ENCODE measurements at places on chromosomes 6 and 20. TPM values are rescaled to one million over a fixed set of nuclear protein-coding genes. Genes with fewer than 3 reads are reported as not detected.

DNA sequence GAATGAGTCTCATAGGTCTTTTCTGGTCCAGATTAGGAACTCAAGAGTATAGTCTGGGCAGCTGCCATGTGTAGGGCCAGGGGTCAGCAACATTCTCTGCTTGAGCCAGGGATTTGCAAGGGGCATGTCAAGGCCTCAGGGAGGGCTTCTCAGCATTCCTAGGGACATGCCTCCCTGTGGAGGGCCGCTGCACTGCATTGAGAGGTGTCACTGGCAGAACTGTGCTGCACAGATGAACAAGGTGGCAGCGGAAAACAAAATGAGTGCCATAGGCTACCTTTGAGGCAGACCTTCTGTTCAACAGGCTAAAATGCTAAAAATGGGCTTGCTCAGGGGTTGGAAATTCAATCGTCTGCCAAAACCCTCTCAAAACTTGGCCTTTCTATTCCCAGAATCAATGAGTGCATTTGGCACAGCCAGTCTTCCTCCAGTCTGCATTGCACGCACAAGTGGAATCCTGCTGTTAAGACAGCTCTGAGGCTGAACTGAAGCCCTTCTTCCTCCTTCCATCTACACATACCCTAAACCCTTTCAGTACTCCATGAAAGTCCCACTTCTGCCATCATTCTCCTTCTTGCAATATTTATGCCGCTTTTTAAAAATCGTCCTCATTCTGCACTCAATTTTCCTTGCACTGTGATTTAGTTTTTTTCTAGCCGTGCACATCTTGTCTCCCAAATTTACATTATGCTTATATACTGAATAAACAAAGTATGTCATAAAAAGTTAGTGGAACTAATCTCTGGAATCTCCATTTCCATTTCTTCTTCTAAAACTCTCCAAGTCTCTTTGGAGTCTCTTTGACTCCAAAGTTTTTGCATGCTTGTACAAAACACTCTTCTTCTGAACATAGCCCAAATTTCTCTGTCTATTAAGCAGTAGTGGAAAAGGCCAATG lies 51.7 kb downstream of the SLC26A8 start:
- peaks cover 7% of the 10 kb centered on the region for H3K4me1 ChIP-seq
- no peak overlapping the region for H3K27ac ChIP-seq
- no peak overlapping the region for H3K4me3 ChIP-seq
- no peaks in the 10 kb centered on the region for H3K27me3 ChIP-seq

DNA sequence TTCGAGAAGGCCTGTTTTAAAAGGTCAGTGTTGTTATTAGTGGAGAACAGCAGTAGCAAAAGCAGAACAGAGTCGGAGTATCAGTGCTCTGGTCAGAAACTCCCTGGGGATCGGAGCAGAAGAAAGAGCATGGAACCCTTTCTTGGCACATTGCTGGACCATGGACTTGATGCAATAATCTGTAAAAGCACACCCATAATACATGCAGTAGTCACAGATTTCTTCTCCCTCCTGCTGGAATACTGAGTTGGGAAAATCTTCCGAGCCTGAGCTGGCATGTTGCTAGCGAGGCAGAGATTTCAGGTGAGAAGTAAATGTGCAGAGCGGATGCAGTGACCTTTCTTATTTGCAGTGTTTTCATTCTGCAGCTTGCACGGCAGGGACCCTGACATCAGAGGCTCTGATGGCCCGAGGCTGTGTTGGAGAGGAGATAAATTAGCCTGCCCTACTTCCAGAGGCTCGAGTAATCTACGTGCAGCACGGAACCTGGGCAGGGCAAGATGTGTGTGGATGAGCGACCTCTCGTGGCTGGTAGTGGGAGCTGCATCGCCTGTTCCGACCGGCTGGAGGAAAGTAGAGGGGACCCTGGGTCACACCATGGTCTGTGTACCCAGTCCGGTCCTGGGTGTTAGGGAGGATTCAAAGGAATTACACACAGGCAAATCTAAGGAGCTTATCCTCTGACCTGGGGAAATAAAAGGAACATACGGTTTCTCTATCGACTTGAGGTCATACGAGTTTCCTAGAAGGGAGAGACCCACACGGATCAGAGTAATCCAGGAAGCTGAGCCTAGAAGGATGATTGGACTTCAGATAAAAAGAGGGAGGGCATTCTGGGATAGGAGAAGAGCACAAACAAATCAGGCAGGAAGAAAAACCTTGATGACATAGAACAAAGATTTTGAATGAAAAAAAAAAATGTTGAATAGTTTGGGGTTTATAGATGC lies 137.0 kb upstream of the STMND1 start:
- peak overlapping the region; percentile 86 for H3K27ac ChIP-seq
- H3K27me3 ChIP-seq, result no peaks in the 10 kb centered on the region
- no peak for DNase-seq
- H3K4me3 ChIP-seq, result peak overlapping the region; percentile 54

GRCh38 chr6:53795702-53796450 lies 1.1 kb downstream of the LRRC1 start:
- H3K27me3 ChIP-seq, result no peaks in the 10 kb centered on the region
- peak overlapping the region; percentile 90 for H3K27ac ChIP-seq

DNA sequence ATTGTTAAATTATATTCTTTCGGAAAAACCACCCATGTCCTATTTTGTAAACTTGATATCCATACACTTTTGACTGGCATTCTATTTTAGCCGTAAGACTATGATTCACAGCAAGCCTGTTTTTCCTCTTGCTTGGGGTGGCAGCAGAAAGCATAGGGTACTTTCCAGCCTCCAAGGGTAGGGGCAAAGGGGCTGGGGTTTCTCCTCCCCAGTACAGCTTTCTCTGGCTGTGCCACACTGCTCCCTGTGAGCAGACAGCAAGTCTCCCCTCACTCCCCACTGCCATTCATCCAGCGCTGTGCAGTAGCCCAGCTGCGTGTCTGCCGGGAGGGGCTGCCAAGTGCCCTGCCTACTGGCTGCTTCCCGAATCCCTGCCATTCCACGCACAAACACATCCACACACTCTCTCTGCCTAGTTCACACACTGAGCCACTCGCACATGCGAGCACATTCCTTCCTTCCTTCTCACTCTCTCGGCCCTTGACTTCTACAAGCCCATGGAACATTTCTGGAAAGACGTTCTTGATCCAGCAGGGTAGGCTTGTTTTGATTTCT lies 2.1 kb upstream of the ESR1 start:
- H3K4me1 ChIP-seq, result peaks cover 16% of the 10 kb centered on the region
- no peak overlapping the region for H3K27ac ChIP-seq
- DNase-seq, result no peak

DNA sequence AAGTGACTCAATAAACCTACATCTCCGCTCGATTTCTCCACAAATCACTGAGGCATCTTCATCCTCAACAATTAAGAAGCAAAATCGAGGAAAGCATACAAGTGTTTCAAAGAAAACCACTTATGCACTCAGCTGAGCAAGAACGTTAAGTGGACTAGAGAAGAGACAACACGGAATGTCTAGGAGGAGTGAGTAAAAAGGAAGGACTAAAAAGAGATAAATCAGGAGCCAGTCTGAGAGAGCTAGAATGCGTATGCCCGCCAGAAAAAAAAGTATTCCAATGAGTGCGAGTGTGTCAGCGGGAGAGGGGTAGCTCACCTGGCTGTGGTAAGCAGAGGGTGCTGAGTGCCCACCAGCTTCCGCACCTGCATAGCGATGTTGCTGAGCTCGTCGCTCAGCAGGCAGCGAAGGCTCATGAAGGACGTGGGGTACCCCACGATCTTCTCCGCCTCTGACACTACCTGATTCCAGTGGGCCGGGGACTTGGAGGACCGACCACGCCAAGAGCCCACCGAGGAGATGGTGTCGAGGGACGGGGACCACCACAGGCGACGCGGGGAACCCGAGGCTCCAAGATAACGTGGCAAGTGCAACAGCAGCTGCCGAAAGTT lies 587 bp downstream of the PDSS2 start:
- peaks cover 9% of the 10 kb centered on the region for H3K4me1 ChIP-seq
- DNase-seq, result no peak
- peak overlapping the region; percentile 96 for H3K4me3 ChIP-seq

DNA sequence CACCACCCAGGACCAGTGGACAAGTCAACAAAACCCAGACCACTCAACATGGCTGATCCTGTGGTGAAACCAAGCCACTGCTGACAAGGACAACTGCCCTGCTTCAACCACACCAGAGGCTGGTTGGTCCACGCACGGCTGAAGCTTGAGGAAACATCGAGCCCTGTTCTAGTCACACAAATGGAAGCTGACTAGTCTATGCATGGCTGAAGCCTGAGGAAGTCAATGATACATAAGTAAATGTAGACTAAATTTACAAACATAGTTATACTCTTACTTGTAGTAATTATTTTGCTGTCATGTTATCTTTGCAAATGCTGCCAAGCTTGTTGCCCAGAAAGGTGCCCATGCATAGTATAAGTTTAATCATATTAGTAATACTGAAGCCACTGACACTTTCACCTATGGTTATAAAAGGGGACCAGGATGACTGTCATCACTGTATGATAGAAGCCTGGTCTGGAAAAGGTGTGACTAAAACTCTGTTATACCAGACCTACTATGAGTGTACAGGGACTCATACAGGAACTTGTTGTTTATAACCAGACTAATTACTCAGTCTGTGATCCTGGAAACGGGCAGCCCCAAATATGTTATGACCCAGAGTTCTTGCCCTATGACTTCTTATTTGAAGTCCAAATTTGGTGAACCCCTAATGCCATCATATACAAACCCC lies 5.6 kb downstream of the IL22RA2 start:
- no peak for DNase-seq
- no peak overlapping the region for H3K4me3 ChIP-seq
- H3K27me3 ChIP-seq, result peaks cover 9% of the 10 kb centered on the region
- no peaks in the 10 kb centered on the region for H3K4me1 ChIP-seq
- no peak overlapping the region for H3K27ac ChIP-seq

DNA sequence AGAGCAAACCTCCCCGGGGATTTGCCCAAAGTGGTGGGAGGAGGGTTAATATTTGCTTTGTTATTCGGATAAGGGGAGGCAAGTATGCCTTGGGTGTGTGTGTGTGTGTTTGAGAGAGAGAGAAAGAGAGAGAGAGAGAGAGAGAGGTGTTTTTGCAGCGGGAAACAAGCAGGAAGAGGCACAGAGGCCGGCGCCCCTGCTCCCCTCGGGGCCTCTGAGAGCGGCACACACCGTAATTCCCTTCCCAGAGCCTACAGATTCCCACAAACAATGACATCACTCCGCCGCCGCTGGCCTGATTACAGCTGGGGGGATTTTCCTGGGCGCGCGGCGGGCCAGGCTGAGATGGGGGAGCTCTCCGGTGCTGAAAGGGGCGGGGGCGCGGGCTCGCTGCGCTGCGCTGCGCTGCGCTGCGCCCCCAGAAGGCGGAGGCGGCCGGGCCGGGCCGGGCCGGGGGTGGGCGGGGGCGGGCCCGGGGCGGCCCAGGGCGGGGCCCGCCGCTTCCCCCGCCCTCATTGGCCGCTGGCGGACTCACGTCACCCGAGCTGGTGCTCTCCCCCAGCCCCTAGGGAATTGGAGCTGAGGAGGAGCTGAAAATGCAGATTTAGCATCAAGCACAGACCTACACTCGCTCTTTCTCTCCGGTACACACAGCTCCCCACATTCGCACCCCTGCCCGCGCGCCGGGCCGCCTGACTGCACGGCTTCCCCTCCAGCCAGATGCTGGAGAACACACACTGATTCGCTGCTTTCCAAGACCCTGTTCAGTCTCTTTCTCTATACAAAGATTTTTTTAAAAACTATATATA lies at the start of gene PCSK2:
Gene PCSK2 (plus strand): TSS at position 631 of the 809 bp plus-strand sequence. CDS start 266 bp downstream, outside the sequence.
- H3K36me3 ChIP-seq, result no peaks in the 10 kb centered on the region
- peaks cover 72% of the 10 kb centered on the region for H3K27me3 ChIP-seq
- H3K27ac ChIP-seq, result no peak within 1 kb of the TSS

DNA sequence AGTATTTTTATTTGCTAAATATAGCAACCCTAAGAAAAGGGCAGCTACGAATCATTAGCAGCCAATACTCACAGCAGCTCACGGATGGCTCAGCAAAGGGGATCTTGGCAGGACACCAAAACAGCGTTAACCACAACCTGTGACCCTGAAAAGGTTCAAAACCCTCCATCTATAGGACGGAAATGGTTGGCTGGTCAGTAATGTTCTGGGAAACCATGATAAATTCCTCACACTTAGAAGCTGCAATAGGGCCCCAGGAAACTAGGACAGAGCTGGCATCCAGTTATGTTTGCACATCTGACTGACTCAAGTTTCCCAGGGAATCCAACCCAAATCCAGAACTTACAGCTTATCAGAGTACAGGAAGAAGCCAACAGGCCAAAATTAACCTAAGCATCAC lies 30.9 kb upstream of the PTPRT start:
- no peak overlapping the region for H3K27ac ChIP-seq
- peaks cover 2% of the 10 kb centered on the region for H3K27me3 ChIP-seq
- H3K36me3 ChIP-seq, result no peaks in the 10 kb centered on the region

- peaks cover 24% of the 10 kb centered on the region for H3K4me1 ChIP-seq
- no peak for DNase-seq
- H3K27ac ChIP-seq, result peak overlapping the region; percentile 6
- H3K27me3 ChIP-seq, result no peaks in the 10 kb centered on the region
- no peaks in the 10 kb centered on the region for H3K36me3 ChIP-seq
Measured at GRCh38 chr6:47669684-47670513, 28.5 kb upstream of the ADGRF4 start.

DNA sequence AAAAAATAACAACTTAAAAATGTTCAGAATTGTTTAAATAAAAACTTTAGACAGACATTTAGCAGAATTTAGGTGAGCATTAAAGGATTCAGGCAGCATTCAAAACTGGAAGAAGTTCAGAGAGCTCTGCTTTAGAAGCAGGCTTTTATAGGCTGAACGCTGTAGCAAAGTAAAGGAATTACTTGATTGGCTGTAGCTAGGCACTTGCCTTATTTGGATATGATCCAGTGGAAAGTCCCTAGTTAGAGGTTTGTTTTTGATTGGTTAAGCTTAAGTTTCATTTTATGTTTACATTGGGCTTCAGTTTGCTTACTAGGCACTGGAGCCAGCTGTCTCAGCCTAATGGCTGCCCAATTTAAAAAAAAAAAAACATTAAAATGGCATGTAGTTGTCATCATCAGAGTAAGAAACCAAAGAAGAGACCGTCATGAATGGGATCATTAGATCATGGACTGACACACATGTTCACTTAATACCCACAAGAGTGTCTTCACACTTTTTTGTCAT lies 65.1 kb downstream of the CBFA2T2 start:
- DNase-seq, result no peak
- H3K27me3 ChIP-seq, result no peaks in the 10 kb centered on the region
- no peak overlapping the region for H3K4me3 ChIP-seq
- H3K36me3 ChIP-seq, result peaks cover 12% of the 10 kb centered on the region
- peaks cover 31% of the 10 kb centered on the region for H3K4me1 ChIP-seq
- peak overlapping the region; percentile 92 for H3K27ac ChIP-seq

- H3K4me3 ChIP-seq, result no peak overlapping the region
- no peaks in the 10 kb centered on the region for H3K27me3 ChIP-seq
- no peaks in the 10 kb centered on the region for H3K36me3 ChIP-seq
- H3K27ac ChIP-seq, result no peak overlapping the region
Measured at GRCh38 chr6:145845557-145845956, 31.0 kb upstream of the FBXO30 start.

GRCh38 chr6:157571269-157571668 lies 190.3 kb downstream of the ZDHHC14 start:
- DNase-seq, result no peak
- no peaks in the 10 kb centered on the region for H3K36me3 ChIP-seq
- no peak overlapping the region for H3K4me3 ChIP-seq

GRCh38 chr6:148837941-148838340 lies 91.1 kb downstream of the UST start:
- no peaks in the 10 kb centered on the region for H3K27me3 ChIP-seq
- H3K27ac ChIP-seq, result no peak overlapping the region
- no peak overlapping the region for H3K4me3 ChIP-seq
- H3K4me1 ChIP-seq, result peaks cover 24% of the 10 kb centered on the region
- H3K36me3 ChIP-seq, result no peaks in the 10 kb centered on the region
- DNase-seq, result no peak

- H3K4me3 ChIP-seq, result peak overlapping the region; percentile 74
- no peaks in the 10 kb centered on the region for H3K27me3 ChIP-seq
- peaks cover 18% of the 10 kb centered on the region for H3K4me1 ChIP-seq
- peaks cover 1% of the 10 kb centered on the region for H3K36me3 ChIP-seq
- no peak overlapping the region for H3K27ac ChIP-seq
Measured at GRCh38 chr6:166955865-166956443, 396 bp downstream of the RNASET2 start.

Gene MTFR2
- total RNA-seq, result 1.7 TPM

Gene GLP1R
- total RNA-seq, result not detected

Gene CDSN
- not detected for total RNA-seq
